ENCODE measurements at places on chromosomes 12 and 14.

GRCh38 chr12:118150625-118151024, 14.7 kb downstream of the PEBP1 start:
- no peak for DNase-seq

GRCh38 chr12:118370601-118371000, 2.1 kb downstream of the TAOK3 start:
- DNase-seq, result no peak

- no peak for DNase-seq
These were observed 61.9 kb downstream of the SLC41A2 start for GRCh38 chr12:104896146-104896545.

DNA sequence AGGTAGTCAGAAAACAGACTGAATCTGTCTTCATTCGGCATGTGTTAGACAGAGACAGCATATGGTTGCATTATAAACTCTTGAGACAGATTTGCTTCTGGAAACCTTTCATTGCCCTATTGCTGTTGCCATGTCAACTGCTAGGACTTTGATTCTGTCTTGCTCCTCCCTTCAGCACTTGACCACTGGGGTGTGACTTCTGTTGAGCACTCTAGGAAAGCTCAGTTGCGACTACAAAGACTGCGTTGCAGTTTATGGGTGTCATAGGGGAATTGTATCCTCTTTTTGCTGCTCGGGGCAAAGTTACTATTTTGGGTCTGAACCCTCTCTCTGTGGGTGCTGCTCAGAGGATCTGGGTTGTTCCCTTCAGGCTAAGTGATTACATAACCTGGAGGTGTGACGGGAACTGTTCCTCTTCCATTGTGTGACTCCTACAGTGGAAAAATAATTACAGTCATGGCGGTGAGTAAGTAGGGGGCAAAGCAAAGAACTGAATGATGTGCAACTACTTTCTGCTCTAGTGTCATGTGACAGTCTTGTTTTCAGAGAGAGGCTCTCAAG, 44.3 kb upstream of the TRIM9 start:
- no peak for DNase-seq

DNA sequence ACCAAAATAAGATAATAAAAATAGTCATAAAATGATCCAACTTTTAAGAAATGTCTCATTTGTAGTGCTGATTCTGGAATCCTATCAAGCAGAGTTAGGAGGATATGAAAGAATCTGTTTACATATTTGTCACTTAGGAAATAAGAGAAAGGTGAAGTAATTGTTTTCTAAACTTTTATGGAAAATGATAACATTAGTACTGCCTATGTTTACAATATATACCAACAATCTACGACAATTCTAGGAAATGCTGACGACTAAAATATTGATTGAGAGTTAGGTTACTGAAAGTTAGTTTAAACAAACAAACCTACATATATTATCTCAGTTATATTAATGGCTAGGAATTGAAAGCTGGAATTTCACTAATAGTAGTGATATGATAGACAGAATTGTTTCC, 18.0 kb downstream of the TSPAN19 start:
- DNase-seq, result no peak

GRCh38 chr12:71503579-71504391, 64.2 kb downstream of the LGR5 start:
- DNase-seq, result no peak

- no peak for DNase-seq
These were observed 1.3 kb downstream of the CD4 start for GRCh38 chr12:6790496-6791150.

GRCh38 chr12:100624571-100624970, 51.1 kb downstream of the GAS2L3 start:
- no peak for DNase-seq

DNA sequence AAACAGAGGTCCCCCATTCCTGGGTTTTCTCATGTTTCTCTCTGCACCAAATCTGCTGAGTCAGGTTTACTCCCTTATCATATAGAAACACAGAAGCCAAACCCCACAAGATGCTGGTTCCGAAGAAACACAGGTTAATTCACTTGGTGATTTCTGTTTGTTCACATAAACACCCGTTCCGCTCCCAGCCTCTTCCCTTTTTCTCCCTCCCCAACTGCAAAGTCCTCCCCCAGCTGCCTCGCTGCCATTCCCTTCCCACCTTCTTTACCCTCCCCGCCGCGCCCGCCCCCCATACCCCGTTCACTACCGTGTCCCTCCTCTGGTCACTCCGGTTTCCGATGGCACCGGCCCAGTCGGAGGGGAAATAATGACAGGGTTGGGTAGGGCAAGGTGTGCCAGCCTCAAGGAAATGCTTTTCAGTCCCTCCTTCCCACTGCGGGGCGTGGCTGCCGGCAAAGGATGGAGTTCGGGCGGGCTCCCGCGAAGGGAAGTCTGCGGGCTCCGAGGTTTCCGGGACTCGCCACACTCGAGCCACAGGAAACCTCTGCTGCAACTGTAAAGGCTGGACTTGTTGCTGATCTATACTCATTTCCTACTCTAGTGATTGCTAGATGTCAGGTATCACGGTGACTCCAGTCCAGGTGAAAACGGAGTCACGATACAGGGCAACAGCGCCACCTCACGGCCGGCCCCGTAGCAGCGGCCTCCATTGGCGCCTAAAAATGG, at the start of gene STYK1:
Gene STYK1 (minus strand): TSS at position 394 of the 726 bp plus-strand sequence. CDS start 39,434 bp downstream, outside the sequence.
- DNase-seq, result peak; percentile 27

GRCh38 chr12:28089338-28089737, 100.9 kb upstream of the CCDC91 start:
- DNase-seq, result peak; percentile 16

DNA sequence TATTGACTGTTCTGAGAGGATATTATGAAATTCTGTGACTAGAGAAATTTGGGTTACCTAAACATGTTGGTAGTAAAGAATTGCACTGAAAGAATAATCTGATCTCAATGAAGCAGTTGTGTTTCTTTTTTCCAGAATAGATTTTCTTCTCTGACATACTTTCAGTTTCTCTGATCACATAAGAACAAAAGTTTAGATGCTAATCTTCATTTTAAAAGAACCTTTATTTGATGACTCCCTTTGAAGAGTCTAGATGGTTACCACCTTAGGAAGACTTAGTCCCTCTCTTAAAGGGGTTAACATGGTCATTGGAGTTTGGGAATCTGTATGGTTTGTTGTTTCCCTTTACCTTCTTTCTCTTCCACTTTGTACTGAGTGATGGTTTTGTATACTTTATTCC, 58.6 kb downstream of the MON2 start:
- DNase-seq, result no peak

GRCh38 chr12:50081096-50081808, 3.9 kb upstream of the SMARCD1 start:
- no peak for DNase-seq

DNA sequence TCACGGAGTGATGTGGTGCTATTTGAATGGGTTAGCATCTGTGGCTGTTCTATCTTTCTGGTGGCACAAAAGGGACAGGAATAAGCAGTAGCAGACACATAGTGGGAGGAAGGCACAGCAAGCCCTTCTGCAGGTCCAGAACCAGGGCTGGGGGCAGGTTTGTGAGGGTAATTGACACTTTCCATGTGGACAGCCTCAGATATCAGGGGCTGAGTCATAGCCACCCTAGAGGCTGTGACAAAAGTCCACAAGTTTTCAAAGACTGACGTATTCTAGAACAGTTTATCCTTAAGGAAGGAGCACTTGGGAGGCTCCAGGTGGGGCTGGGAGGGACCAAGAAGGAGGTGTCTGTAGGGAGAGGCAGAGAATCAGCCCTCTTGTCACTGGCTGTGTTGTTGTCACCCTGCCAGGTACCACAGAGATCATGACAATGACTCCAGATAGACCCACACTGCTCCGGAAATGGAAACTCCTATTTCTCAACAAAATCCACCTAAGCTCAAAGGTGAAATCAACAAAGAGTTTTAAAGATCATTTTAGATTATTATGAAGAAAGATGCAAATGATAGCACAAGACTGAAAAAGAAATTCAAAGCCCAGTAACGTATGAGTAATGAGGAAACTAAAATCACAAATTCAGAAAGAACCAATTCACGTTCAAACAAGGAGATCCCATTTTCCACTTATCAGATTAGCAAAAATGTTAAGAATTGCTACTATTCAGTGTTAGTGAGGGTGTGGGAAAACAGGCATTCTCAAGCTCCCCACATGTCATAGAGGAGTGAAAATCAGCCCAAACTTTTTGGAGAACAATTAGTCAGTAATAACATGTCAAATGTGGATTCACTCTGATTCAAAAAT, 48.3 kb downstream of the NFKBIA start:
- DNase-seq, result no peak

- DNase-seq, result no peak
These were observed 79.5 kb downstream of the ETV6 start for GRCh38 chr12:11729008-11729407.

DNA sequence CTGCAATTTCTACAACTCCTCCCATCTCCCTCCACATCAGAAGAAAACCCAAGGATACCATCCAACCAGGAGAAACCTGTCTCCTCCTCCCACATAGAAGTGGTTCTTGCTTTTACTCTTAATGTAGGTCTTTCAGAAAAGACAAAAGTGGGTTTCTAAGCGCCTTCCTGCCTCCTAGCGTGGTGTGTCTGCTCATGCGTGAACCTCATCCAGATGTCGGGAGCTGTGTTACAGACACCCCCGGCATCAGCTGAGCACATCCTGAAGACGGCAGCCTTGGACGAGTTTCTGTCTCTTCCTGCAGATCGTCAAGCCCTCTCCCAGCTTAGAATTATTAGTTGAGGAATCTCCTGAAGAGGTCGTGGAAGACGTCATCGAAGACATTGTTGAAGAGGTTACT, 9.5 kb downstream of the LRRC43 start:
- no peak for DNase-seq

- DNase-seq, result no peak
These were observed 322.9 kb downstream of the DAD1 start for GRCh38 chr14:22266142-22266442.

DNA sequence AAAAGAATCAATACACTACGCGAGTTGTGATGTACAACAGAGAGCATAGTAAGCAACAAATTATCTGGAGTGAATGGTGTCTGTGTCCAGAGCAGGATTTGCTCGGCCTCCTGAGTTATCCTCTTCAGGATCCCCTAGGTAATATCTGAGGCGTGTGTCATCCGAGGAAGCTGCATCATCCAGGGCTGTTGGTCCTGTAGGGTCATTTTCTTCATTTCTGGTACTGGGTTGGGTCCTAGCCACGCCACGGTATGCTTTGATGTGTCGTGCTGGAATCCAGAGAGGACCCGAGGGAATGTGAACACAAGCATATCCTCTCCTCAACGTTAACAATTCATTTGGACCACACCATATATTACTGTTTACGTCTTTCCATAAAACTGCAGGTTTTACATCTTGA, 19.0 kb upstream of the CLEC4E start:
- no peak for DNase-seq

DNA sequence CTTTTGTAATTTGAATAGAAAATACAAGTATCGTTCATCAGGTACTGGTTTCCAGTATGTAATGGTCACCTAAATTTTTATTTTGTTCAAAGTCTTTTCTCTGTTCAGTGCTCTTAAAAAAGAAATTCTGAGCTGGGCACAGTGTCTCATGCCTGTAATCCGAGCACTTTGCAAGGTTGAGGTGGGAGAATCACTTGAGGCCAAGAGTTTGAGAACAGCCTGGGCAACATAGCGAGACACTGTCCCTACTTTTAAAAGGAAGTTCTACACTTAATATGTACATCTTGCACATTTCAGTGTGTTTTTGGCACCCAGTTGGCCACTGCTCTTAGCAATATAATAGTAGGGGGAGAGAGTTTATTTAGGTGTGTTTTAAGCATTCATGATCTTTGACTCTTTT, 27.9 kb downstream of the PCNX1 start:
- DNase-seq, result no peak

- DNase-seq, result peak; percentile 23
These were observed 589 bp downstream of the ATF1 start for GRCh38 chr12:50764286-50765094.

- DNase-seq, result no peak
These were observed 35.3 kb downstream of the STX2 start for GRCh38 chr12:130803702-130804101.

DNA sequence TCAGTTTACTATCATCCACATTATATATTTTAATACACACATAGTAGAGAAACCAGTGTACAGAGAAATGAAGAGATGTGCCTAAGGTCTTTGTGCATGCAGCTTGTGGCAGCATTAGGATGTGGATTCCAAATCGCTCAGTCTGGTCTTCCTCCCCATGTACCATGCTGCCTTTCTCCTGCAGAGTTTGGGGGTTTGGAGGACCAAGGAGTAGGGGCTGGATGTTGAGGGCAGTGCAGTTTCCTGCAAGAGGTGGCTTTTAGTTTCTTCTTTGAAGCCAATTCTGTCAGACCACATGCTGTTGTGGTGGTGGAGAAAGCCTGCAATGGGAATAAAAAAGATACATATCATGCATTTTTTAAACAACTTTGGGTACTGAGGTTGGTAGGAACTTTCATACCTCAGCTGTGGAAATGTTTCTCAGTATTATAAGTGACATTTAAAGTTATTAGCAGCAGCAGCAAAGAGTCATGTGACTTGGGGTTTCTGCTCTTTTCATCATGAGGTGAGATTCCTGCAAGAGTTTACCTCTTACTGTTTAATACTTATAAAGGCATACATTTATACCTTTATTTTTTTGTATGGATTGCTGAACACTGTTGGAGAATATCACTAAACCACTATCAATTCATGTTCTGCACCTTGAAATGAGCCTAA, 34.4 kb downstream of the TESPA1 start:
- DNase-seq, result no peak

GRCh38 chr14:75563931-75564330, 14.5 kb upstream of the FLVCR2 start:
- no peak for DNase-seq

DNA sequence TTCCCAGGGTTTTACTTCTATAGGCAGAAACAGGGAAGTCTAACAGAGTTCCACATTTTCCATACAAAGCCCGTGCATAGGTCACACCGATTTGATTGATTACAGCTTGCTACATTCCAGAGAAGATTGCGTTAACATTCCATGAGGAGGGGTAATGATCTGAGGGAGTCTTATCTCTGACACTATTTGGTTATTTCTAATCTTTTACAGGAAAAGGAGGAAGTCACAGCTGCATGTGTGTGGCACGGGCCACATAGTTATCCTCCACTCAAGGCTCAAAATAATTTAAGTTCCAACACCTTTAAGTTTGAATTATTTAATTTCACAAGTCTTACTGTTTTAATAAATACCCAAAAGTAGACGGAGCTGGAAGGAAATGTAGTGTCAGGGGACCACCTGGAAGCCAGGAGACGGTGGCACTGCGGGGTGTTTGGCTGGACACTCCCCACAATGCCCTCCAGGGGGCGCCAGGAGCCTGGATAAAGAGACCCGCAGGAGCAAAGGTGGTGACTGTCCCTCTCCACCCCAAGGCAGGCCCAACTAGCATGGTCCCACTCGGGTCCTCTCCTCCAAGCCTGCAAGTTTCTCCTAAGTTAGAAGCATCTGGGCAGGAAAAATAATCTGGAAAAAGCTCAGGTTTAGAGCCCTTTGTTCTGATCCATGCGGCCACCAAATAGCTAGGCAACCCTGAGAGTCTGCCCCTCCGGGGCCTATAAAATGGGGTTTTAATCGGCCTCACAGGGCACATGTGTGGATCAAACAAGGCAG, 20.2 kb downstream of the KRT8 start:
- peak; percentile 76 for DNase-seq

- peak; percentile 22 for DNase-seq
These were observed 65.0 kb downstream of the CHGA start for GRCh38 chr14:92987713-92988510.

All from heart left ventricle (tissue), 16 donors.